ENCODE measurements at places on chromosomes 4 and X.

GRCh38 chr4:93764639-93765246 is 63.8 kb upstream of the ATOH1 start:
- peak; percentile 66 for DNase-seq

- DNase-seq: peak; percentile 53
Observed at GRCh38 chr4:33160126-33160525, 2440.0 kb downstream of the PCDH7 start.

- no peak for DNase-seq
Observed at GRCh38 chrX:149853925-149854324, 27.1 kb upstream of the MAGEA8 start.

DNA sequence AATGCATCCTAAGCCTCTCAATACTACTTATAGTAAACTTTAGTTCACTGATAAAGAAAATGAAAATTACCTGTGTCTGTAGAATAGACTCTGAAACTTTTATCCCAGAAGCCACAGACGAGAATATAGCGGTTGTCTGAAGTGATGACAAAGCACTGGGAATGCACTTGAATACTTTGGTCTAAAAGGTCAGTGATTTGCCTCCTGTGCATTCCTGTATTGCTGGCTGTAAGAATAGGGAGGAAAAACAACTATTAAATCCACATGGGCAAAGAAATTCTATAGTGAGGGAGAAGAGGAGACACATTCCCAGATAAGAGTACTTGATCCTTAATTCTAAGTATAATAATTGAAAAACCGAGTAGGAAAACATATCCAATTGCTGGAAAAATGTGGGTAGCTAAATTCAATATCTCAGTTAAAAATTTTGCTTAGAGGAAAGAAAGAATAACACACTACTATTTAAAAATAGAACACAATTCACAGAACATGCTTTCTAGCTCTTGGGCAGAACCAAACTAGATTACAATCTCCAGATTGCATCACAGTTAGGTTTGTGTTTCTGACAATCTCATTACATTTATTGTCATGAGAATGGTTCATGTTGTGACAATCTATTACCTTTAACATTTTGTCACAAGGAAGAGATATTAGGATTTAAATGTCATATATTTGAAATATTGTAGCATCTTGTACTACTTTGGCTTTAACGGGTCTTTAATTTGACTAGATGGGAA is 232.1 kb downstream of the DCLK2 start:
- no peak for DNase-seq

DNA sequence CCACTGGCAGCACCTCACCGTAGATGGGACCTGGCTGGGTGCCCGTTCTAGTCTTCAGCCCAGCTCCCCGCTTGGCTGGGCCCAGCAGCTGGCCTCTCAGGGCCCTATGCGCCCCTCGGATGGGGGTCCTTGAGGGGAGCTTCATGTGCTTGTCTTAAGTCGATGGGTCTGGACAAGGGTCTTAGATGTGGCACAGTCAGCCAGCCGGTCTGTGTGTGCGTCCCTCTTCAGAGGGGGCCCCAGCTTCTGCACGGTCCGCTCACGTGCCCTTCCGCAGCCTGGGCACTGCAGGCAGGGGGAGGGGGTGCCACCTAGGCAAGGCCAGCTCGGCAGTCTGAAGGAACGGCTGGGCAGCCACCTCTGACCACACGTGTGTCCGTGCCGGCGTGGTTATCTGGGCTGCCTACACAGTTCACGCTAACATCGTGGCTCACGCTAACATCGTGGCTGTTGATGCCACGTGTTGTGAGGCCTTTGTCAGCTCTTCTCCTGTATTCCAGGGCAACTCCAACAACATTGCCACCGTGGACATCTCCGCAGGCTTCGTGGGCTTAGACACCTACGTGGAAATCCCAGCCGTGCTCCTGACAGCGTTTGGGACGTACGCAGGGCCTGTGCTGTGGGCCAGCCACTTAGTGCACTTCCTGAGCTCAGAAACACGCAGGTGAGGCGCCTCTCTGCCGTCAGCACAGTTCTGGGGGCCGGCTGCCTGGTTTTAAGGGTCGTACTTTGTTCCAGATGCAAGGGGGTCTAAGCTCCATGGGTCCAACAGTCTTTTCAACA is 34.5 kb downstream of the PIGG start:
- DNase-seq: no peak

All from GM23338 (cell line).